IPS-NIHi11 (cell line): ENCODE measurements at places on chromosomes 6 and 20.
A peak's percentile ranks its signal among the peaks of the same experiment; 100 is the strongest.

DNA sequence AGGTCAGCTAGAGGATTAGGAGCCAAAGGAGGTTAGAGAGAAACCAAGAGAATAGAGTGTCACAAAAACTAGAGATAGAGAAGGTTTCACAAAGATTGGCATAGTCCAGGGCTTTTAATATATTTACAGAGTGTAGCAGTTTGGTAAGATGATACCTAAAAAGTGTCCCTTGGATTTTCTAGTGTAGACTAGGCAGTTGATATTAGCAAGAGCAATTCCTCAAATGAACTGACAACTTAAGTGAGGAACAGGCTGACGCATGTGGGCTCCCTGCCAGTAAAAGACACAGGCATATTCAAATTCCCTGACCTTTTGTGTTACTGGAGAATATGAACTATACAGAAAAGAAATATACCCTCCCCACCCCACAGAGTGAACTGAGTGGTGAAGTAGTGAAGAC is 40.1 kb downstream of the VTA1 start:
- peak; percentile 14 for DNase-seq

GRCh38 chr20:50913690-50914375 is 17.4 kb downstream of the ADNP start:
- no peak for DNase-seq

DNA sequence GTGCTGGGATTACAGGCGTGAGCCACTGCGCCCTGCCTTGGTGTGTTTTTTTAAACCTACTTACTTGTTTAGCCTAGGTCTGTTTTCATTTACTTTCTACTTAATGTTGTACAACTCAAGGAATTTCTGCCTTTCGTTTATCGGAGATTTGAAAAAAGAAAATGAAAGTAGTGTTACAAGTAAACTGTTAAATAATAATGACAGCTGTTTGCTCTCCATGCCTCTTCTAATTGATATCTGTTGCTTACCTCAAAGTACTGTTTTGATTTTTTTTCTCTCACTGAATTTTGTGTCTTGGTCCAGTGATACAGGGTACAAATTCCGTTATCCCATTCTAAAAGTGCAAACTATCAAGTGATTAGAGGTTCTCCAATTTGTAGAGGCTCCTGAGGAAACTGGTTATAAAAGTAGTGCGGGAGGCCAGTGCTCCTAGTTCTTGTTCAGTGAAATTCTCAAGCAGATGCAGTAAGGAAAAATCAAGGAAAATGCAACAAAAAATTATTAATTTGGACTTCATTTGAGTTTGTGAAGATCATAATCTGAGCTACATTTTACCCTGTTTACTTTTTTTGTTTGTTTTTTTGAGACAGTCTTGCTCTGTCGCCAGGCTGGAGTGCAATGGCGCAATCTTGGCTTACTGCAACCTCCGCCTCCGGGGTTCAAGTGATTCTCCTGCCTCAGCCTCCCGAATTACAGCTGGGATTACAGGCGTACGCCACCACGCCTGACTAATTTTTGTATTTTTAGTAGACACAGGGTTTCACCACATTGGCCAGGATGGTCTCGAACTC is 2.2 kb downstream of the UBR2 start:
- no peak for DNase-seq

DNA sequence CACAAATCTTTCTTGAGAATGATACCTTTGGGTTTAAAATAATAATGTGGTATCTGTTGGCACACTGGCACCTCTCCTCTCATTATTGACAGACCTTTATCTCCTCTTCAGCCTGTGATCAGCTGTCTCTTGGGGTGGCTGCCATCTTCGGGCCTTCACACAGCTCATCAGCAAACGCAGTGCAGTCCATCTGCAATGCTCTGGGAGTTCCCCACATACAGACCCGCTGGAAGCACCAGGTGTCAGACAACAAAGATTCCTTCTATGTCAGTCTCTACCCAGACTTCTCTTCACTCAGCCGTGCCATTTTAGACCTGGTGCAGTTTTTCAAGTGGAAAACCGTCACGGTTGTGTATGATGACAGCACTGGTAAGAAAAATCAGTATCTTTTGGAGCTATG is 232.8 kb downstream of the GRIK2 start:
- DNase-seq: peak; percentile 10

DNA sequence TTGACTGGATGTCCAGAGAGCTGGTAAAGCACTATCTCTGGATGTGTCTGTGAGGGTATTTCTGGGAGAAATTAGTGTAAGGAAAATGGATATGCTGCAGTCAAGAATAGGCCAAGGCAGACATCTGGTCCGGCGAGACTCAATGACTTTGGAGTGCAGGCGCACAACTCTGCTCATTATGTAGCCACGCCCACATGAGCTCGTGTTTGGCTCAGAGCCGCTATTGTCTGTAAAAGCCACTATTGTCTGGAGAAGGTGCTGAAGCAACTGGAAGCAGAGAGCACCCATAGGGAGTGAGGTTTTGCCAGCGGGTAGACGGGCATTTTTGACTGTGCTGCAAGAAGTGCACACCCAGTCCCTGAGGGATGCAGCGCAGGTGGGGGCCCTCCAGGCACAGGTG is 305.0 kb upstream of the POU3F2 start:
- DNase-seq: no peak

DNA sequence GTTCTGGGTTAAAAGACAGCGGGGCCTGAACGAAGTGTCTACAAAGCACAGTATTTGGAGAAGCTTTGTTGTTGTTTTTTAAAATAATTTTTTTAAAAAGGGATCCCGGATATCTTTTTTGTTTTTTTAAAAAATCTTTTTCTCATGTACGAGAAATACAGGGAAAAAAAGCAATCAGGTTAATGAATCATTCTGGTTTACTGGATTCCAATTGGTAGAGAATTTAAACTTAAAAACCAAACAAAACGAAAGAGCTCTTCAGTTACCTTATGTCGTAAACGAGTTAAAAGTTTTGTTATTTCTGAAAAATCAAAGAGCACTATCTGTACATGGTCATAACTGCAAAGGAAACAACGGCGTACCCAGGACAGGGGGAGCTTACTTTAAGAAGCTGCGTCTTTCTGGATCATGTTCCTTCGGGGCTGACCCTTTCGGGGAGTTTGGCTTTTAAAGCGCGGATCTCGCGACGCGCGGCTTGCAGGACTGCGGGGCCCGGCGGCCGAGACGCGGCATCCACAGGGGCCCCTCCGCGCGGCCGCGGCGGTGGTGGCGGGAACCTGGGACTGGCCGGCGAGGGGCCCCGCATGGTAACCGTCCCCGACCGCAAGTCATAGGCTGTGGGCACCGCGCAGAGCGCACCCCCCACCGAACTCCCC is 927 bp downstream of the IL20RA start:
- DNase-seq: peak; percentile 49

- no peak for DNase-seq
Measured at GRCh38 chr20:24998631-24999445, 6.3 kb upstream of the APMAP start.

DNA sequence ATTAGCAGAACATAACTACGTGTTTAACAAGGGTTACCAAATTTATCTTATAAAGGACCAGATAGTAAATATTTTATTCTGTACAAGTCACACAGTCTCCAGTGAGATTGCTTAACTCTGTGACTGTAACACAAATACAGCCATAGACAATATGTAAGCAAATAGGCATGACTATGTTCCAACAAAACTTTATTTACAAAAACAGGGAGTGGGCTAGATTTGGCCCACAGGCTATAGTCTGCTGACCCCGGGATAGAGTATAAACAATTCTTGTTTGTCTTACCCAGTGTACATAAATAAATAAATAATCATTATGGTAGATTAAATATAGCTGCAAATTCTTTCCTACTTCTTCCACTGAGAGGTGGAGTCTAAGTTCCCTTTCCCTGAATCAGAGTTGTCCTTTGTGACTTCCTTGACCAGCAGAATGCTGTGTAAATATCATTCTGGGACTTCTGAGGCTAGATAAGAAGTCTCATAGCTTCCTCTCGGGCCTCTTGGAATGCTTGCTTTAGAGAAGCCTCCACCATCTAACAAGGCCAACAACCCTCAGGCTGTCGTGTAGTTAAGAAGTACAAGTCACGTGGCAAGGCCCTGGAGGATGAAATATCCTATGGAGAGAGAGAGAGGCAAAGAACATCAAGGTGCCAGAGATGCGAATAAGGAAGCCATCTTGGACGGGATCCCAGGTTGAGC is 59.1 kb upstream of the TMEM244 start:
- no peak for DNase-seq

DNA sequence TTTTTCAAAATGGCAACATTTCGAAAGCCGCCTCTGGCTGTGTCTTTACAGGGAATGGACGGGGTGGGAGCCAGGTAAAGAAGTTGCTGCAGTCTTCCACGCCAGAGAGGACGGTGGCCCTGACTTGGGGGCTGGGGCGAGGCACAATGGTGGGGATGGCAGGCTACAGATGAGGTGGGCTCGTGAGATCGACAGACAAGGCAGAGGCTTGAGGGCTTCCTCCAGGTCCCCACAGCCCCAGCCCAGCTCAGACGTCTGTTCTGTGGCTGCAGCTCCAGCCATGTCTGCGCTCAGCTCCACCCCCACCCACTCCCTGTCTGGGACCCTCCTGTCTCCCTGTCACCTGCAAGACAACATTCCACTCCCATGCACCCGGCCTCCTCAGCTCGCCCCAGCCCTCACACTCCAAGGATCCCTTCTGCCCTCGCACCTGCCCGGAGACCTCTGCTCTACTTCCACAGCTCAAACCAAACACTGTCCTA is 7.4 kb upstream of the C20orf144 start:
- no peak for DNase-seq

GRCh38 chr6:109059571-109060021 is 35.0 kb downstream of the SESN1 start:
- DNase-seq: no peak

DNA sequence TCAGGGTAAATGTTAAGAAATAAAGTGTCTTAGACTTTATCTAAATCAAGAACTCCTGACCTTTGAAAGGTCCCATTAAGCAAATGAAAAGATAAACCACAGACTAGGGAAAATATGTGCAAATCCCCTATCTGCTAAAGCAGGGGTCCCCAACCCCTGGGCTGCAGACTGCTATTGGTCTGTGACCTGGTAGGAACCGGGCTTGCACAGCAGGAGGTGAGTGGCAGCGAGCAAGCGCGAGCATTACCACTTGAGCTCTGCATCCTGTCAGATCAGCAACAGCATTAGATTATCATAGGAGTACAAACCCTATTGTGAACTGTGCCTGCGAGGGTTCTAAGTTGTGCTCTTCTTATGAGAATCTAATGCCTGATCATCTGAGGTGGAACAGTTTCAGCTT is 42.4 kb downstream of the LCA5 start:
- peak; percentile 13 for DNase-seq

- no peak for DNase-seq
Measured at GRCh38 chr6:77638129-77638830, 14.6 kb upstream of the MEI4 start.

- DNase-seq: no peak
Measured at GRCh38 chr6:33785778-33786177, 3.2 kb downstream of the LEMD2 start.

- DNase-seq: no peak
Measured at GRCh38 chr6:161261325-161261724, 12.5 kb downstream of the AGPAT4 start.

DNA sequence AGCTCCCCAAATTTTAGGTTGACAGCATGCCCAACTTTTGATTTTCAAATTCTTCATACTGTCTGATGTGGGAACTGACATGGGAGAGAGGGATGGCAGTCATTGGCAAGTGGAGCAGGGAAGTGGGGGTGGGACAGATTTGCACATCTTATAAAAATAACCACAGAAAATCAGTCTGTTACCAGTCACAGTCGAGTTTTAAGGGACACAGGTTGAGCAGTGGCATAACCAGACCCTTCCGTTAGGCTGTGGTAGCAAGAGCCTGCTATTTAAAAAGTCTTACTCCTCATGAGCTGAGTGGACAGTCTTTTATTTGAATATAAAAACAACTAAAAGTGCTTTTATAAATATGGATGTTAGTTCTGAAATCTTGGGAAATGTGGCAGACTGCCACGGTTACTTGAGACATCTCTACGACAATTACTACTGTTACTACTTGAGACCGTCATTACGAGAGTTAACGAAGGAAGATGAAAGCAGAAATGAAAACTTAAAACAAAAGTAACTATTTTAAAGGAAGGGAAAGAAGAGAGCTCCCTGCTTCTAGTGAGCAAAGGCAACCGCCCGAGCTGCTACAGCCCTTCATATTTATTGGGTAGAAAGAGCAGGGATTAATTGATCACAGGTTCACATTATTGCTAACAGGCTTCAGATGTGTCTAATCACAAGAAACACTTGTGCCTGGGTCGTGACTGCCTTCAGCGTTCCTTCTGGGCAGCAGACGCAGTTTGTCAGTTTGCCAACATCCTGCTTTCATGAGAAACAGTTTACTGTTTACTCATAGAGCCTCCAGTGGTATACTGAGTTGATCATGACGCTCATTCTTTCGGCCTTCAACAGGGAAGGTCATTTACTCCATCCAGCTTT is 71.3 kb downstream of the EFHC1 start:
- DNase-seq: no peak

- peak; percentile 36 for DNase-seq
Measured at GRCh38 chr6:77466055-77466450, 2.8 kb upstream of the HTR1B start.

GRCh38 chr6:31547727-31548543 is 527 bp downstream of the NFKBIL1 start:
- no peak for DNase-seq

- DNase-seq: no peak
Measured at GRCh38 chr6:38873001-38873400, 157.9 kb downstream of the DNAH8 start.

DNA sequence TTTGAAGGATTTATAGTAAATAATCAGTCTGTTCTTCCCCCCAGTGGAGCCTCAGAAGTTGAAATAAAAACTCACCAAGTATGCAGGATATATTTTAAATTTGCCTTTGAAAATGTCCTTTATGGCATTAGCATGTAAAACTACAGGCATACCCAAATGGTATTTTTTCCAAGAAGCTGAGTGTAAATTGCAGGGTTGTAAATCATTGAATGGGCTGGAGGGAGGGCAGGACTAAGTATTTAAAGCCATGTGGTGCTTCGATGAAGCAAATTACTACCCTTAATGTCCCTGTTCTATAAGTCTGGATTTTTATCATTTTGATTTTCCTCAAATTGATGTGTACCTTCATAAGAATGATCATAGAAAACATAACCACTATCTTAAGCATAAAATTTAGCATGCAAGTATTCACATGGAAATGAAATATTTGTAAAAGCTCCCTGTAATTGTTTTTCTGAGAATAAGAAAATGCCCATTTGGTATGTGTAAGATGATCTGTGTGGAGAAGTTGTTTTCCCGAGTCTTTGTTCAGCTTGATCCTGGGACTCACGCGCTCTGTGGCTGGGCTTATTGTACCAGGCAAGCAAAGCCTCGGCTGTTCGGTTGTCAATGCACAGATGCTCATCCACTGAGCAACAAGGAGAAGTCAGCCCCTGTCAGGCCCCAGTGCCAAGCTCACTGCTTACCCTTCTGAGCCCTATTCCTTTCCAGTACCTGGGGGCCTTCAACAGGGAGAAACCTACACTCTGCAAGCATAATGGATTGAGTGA is 66.7 kb downstream of the CD164 start:
- no peak for DNase-seq

DNA sequence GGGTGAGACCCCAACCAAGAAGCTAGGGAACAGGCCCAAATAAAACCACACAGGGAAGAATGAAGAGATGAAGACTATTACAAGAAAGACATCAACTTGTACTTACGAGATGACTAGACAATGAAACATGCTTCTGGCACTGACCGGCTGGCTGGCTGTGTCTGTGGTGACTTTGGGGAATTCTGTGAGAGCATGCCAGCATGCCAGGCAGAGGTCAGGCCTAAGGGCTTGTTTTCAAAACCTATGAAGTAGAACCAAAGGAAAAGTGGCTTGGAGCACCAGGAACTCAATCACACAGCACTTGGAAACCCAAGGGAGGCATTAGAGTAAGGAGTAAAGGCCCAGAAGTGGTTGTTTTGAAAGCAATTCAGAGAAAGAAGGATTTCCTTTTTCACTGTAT is 28.4 kb upstream of the GSTA3 start:
- DNase-seq: no peak
